Pericardium fibroblast (primary cell): ENCODE measurements at places on chromosomes 1 and 21. TPM values are rescaled to one million over a fixed set of nuclear protein-coding genes. Genes with fewer than 3 reads are reported as not detected.

ABCA4 gene
- 0.12 TPM in 1 of 2 replicates, not detected in the other for total RNA-seq

TMEM82 gene
- not detected in 2 replicates for total RNA-seq

FCGR1A gene
- not detected in 2 replicates for total RNA-seq

RGL1 gene
- 17.4 and 20.8 TPM in 2 replicates for total RNA-seq

LCE3E gene
- total RNA-seq: not detected in 2 replicates

PGLYRP4 gene
- not detected in 2 replicates for total RNA-seq
